ENCODE measurements at places on chromosomes 1 and 21.

DNA sequence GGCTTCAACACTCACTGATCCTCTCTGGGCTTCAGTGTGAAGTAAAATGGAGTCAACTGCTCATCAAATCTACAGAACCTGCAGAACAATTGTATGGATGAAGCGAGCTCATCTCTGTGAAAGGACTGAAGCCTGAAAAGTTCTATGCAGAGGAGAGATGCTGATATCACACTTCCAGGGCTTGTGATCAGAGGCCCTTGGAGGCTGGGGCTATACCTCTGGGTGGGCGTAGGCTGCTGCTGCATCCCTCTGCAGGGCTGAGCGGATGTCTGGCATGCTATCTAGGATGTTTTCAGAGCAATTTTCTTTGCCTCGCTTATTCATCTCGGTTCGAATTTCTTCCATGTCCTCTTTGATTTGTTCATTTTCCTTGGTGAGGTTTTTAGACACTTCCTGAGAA is 17.6 kb downstream of the OLFML2B start:
- DNase-seq, result no peak

DNA sequence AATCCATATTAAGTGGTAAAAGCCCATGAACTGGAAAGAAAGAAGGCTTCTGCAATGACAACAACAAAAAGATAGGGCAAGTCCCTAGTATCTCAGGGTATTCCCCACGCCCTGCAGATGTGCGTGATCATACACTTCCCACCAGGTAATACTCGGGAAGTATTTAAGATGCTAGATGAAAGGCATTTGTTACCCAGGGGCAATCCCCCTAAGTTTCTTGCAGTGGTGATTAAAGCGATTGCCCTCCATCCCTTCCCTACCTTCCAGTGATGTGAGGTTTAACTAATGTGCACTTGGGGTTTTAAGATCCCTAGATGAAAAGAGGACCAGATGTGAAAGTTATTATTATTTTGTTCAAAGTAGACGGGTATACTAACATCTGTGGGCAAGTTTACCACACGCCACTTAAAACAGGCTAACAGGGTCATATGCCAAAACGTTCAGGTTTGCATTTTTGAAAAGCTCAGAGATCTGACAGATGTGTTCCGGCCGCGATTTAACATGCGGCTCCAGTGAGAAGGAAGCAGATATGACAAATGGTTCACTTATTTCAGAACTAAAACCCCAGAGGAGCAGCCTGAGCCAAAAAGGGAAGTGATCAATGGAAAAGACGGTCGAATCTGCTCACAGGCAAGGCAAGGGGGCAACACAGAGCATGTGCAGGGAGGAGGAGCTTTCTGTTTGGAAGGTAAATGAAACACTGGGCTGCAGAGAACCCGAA is 17.4 kb downstream of the TIAM1 start:
- DNase-seq, result no peak

GRCh38 chr1:197137322-197137721 is 9.1 kb downstream of the ASPM start:
- DNase-seq, result no peak

DNA sequence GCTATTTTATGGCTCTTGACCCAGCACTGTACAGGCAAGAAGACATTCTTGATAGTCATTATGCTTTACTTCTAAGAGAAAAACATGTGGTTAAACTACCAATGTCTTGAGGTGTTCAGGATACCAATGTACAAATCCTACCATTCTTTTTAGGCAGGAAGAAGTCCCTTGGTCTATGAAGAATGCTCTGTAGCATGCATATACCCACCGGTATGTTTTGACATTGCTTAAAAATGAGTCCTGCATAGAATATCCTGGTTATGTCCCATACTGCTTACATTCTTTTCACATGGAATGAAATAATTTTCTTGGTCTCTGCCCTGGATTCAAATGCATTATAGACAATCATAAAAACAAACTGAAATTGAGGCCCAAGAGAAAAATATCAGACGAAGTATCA is 4.8 kb downstream of the KRTAP27-1 start:
- no peak for DNase-seq

- DNase-seq, result no peak
Measured at GRCh38 chr1:113999233-113999632, 20.0 kb downstream of the OLFML3 start.

All from GF-D8 (cell line).